Kidney (tissue), 22 donors: ENCODE measurements at places on chromosomes 3 and 15.

GRCh38 chr3:114519415-114519814 is 225.6 kb downstream of the TIGIT start:
- peak; percentile 89 for DNase-seq

DNA sequence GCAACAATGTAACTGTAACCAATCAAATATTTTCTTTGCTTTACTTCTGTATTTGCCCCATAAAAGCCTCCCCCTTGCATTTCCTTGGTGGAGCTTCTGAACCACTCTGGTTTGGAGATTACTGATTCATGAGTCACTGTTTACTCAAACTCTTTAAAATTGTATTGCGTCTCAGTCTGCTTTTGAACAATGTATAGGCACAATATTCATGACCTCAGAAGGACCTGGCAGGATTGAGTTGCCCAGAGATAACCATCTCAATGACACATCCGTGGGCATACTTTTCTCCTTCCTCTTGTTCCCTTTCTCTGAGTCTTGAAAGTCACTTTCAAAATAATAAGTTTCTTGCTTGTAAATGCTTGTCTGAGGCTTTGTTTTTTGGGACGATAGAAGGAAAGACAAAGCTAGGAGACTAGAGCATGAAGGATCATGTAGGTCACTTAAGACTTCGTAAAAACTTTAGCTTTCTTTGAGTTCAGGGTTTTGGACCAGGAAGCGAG is 57.1 kb upstream of the POU1F1 start:
- DNase-seq, result no peak

GRCh38 chr3:116280130-116280740 is 165.1 kb downstream of the LSAMP start:
- no peak for DNase-seq

DNA sequence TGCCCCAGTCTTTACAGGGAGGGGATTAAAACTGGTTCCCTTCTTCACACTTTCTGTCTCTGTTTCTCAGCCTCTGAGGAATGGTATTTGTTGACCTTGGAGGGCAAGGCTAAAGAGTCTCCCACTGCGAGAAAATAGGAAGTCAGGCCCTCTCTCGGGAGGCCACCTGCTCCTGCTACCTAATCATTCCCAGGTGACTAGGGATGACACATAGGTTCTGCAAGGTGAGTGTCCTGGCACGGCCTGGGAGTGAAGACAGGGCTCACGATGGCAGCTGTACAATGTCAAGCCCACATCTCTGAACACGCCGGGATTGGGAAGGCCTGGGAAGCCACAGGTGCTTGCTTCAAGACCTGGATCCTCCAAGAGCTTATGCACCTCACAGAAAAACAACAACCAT is 314.2 kb downstream of the NTRK3 start:
- no peak for DNase-seq

DNA sequence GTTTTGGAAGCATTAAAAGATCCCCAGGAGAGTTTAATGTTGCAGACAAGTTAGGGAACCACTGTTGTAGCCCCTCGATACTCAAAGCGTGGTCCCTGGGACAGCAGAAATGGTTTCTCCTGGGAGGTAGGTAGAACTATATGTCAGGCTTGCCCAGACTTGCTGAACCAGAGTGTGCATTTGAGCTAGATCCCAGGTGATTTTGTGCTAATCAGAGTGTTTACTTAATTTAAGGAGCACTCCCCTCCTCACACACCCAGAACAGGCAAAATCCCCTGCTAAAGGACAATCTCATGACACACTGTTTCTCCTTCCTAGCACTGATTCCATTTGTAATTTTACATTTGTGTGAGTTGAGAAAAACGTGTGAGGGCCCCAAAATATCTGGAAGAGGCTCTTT is 24.3 kb downstream of the LMCD1 start:
- DNase-seq, result no peak

DNA sequence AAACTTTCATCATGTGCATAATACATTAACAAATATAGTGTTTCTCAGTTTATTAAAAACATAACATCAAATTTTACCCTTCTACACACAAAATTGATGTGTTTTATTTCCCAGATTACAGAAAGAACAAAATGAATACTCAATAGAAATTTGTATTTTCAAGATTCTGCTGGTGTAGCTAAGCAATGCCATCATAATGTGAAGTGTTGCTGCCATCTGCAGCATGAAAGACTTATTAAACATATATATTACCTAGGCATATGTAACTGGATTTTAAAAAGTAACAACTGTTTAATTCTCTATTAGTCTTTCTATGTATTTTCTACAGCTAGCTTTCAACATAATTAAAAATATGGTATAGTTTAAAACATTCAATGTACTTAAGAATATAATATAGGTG is 27.5 kb downstream of the PLSCR5 start:
- DNase-seq, result no peak

- DNase-seq, result no peak
Observed at GRCh38 chr15:45314960-45315359, 62.9 kb downstream of the SLC28A2 start.

GRCh38 chr3:187022403-187023029 is 92.2 kb downstream of the ST6GAL1 start:
- no peak for DNase-seq

DNA sequence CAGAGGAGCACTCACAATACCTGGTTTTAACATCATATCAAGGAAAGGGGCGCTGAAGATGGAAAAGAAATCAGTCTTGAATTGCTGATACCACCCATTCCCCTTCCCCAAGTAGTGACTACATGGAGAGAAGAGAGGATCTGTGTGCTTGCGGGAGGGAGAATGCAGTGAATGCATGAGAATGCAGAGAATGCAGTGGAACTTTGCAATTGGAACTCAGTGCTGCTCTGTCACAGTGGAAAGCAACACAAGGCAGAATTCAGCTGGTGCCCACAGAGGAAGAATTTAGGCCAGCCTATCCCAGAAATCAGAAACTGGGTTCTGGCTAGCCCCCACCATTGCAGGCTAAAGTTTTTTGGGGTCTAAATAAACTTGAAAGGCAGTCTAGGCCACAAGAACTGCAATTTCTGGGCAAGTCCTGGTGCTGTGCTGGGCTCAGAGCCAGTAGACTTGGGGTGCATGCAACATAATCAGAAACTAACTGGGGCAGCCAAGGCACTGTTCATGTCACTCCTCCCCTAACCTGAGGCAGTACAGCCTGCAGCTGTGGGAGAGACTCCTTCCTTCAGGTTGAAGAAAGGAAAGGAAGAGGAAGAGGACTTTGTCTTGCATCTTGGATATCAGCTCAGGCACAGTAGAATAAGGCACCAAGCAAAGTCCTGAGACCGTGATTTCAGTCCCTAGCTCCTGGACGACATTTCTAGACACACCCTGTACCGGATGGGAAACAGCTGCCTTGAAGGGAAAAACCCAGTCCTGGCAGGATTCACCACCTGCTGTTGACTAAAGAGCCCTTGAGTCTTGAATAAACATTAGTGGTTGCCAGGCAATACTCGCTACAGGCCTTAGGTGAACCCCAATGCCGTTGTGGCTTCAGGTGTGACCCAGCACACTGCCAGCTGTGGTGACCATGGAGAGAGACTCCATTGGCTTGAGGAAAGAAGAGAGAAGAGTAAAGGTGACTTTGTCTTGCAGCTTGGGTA is 329.3 kb downstream of the TBL1XR1 start:
- DNase-seq, result no peak

DNA sequence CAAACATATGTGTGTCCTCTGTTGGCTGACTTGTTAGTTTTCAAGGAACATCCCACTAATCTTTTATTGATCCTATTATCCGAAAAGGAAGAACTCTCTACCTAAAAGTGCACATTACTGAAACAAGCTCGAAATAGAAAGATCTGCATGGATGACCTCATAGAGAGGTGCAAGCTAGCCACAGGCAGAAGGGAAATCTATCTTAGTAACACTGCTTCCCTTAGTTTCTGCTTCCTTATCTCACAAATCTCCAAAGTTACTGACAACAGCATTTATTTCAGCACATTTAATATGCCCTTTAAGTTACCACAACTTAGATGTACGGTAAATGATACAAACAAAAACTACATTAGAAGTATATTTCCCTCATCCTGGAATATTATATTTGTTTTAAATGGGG is 285.1 kb upstream of the CCDC54 start:
- DNase-seq, result no peak

DNA sequence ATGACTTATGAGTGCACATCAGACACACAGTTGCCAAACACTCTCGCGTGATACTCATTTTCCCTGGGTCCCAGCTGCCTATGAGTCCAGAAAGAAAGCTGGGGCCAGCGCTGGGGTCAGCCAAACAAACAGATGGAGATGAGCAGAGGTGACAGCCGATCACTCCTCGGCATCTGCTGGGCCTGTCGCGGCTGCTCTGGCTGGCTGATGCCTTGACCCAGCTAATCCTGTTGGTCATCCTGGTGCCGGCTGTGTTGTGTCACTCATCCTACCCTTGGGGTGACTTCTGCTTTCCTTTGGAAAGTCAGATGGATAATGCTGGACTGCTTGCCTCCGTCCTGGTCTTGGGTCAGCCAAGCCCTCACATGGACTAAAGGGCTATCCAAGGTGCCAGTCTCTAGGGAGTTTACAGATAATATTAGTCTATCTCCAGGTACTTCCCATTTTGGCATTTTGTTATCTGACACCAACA is 105.3 kb upstream of the PDZRN3 start:
- DNase-seq, result peak; percentile 8

GRCh38 chr3:132071043-132071442 is 36.2 kb upstream of the CPNE4 start:
- no peak for DNase-seq

DNA sequence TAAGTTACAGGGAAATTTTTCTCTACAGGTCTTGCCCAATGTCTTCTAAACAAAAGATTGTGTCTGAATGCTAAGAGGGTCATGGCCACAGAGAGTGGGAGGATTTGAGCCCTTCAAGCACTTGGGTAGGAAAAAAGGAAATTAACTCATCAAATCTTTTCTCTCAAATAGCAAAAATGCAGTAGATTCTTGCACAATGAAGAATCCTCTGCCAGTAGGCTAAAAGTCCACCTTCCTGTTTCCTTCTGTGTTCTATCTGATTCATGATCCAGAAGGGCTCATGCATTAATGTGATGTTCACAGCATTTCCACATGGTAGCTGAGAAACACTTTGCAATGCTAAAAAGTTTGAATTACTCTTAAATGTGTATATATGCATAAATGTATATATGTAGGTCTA is 177.1 kb downstream of the CD47 start:
- DNase-seq, result no peak

DNA sequence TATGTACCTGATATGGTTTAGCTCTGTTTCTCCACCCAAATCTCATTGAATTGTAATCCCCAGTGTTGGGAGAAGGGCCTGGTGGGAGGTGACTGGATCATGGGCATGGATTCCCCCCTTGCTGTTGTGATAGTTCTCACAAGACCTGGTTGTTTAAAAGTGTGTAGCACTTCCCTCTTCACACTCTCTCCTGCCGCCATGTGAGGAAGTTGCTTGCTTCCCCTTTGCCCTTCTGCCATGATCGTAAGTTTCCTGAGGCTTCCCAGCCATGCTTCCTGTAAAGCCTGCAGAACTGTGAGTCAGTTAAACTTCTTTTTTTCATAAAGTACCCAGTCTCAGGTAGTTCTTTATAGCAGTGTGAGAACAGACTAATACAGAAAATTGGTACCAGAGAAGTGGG is 93.1 kb downstream of the C3orf70 start:
- DNase-seq, result no peak

DNA sequence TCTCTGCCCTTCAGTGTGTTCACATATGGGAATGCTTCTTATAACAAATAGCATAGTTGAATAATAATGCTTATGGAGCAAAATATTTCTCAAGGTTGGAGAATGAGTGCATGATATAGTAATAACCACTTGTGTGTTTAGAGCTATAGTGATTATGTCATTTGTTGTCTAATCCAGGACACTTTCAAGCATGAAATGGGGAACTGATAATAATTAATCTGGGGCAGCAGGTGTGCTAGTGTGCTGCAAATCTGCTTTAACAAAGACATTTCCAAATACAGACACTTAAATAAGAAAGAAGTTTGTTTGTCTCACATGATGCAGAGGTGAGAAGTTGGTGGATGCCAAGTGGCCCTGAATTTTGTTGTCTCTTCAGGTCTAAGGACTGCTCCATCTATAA is 579.3 kb upstream of the GRM7 start:
- DNase-seq, result no peak

DNA sequence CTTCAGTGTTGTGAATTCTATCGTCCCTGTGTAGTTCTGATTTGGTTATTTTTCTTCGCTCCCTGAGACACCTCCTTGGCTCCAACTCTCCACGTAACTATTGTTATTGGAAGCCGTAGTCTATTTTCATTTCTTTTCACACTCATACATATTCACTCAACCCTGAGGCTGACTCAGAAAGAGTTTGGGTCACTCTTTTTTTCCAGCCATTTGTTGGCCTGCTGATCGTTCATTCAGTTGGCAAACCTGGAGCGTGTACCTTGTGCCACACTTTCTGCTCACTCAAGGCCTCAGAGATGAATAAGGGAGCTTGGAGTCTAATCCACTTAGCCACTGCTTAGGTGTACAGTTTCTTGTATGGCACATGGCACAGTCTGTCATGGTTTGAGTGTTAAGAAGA is 22.4 kb downstream of the GYG1 start:
- no peak for DNase-seq

GRCh38 chr3:133838296-133838789 is 32.7 kb downstream of the SRPRB start:
- DNase-seq, result no peak

- peak; percentile 42 for DNase-seq
Observed at GRCh38 chr15:66151809-66152208, 101.7 kb downstream of the MEGF11 start.

DNA sequence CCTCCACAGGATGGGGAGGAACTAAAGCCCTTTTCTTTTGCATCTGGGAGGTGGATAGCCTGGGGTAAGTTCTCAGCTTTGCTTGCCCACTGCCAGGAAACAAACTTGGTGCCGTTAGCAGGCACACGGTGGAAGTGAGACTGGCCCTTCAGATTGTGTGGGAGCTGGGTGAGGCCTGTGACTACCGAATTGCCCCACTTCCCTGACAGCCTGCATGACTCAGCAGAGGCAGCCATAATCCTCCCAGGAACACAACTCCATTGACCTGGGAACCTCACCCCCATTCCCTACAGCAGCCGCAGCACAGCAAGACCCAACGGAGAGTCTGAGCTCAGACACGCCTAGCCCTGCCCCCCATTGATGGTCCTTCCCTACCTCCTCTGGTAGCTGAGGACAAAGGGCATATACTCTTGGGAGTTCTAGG is 282.6 kb downstream of the KLF13 start:
- no peak for DNase-seq

DNA sequence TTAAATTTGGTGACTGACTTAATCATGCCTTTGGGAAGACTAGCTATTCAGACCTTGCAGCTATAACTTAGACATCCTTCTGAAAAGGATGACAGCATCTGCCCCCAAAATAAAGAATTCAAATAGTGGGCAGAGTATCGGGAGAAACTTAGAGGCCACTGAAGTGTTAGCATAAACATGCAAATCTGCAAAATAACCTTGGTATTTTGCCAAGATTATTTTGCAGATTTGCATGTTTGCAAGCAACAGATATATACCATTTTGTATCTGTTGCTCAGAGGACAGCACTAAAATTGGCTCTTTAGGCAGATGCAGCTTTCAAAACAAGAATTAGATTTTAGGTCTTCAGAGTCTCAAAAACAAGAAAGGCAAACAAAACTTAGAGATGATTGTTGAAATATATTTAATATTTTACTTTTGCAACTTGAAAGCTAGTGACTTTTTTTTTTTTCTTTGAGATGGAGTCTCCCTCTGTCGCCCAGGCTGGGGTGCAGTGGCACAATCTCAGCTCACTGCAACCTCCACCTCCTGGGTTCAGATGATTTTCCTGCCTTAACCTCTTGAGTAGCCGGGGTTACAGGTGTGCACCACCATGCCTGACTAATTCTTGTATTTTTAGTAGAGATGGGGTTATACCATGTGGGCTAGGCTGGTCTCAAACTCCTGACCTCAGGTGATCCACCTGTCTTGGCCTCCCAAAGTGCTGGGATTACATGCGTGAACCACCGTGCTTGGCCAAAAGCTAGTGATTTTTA is 47.8 kb downstream of the KBTBD8 start:
- no peak for DNase-seq
